Stimulated activated CD8-positive, alpha-beta memory T cell treated with anti-CD3 and anti-CD28 coated beads, Interleukin-4, amount 100 ng/mL, for 1 hour (primary cell): ENCODE measurements at places on chromosomes 16 and 17.

GRCh38 chr17:80160536-80160935, 9.3 kb upstream of the CARD14 start:
- DNase-seq, result no peak

- no peak for DNase-seq
These were observed 18.8 kb upstream of the LASP1NB start for GRCh38 chr17:38906460-38907228.

- no peak for DNase-seq
These were observed 27.7 kb downstream of the TBC1D3B start for GRCh38 chr17:36148559-36149295.

DNA sequence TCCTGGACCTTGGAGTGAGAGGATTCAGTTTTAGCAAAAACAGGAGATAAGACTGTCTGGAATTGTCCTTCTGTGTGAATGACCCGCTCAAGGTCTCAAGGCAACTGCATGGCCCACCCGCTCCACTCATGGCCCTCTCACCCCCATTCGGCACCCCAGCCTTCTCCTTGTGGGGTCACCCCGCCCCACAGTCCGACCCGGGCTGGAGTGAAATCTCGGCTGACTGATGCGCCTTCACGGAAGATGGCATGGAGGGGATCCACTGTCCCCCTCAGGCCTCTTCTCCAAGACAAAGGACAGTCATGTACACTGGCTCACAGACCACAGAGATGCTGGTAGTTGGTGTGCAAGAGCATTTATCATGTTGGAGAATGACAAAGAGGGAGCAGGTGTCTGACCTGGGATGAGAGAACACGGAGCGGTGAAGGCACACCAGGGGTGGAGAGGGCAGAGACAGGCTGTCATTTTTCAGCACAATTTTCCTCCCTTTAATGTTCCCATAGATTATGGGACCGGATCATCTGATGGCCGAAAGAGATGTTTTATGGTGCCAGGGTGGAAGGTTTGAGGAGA, 391.9 kb upstream of the TNRC6C start:
- DNase-seq, result no peak

DNA sequence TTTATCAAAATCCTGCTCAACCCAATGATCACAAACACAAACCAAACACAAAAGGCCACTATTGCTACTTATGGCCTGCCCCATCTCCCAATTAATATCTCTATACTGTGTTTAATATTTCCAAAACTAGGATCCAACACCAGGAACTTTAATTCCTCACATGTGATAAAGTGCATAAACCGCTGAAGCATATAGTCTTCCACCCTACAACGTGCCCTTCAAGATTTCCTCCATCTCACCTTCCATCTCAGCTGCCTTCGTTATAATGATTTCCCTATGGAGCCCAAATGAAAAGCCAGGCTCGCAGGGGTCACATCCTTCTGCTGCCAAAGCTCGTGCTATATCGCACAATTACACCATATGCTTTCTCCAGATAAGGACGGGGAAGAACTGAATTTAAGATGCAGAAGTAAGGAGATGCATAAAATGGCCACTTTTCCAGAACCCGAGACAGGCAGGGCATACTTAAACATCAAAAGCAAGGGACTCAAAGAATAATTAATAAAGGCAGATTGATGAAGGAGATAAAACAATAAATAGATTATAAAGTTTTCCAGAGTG, 1.8 kb downstream of the MYH10 start:
- DNase-seq, result no peak

DNA sequence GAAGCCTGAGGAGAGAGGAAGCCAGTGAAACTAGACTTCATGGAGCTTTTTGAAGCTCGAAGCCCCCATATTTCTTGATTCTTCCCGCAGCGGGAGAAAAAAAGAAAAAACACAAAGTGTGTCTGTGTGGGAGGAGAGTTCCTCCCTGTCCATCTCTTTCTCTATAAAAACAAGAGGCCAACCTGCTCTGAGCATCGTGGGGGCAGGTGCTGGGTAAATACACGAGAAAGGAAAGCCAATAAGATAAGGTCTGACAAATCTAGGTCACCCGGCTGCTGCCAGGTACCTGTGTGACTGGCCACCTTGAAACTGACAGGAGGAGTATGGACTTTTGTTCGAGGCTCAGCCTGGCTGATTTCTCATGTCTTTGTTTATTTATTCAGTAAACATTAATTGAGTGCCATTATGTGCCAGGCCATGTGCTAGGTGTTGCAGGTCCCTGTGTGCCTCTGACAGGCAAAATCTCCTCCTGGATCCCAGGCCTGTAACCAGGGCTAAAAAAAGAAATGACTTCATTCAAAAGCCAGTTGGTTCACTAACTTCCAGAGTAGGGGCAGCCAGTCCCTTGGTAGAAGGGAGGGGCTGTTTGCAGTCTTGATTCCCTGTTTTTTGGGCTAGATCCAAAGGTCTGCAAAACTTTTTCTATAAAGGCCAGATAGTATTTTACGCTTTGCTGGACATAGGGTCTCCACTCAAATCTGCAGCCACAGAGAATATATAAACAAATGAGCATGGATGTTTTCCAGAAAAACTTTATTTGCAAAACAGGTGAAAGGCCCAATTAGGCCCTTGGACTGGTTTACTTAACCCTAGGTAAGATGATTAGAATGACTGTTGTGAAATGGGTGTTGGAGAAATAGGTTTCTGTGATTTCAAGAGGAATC, 35.6 kb downstream of the YPEL2 start:
- DNase-seq, result no peak

- DNase-seq, result no peak
These were observed 13.5 kb upstream of the PRKAR1A start for GRCh38 chr17:68498479-68499326.

- no peak for DNase-seq
These were observed 40.6 kb upstream of the CPNE2 start for GRCh38 chr16:57051696-57052228.

- no peak for DNase-seq
These were observed 56.6 kb downstream of the VAC14 start for GRCh38 chr16:70744366-70744765.

- DNase-seq, result no peak
These were observed 50.3 kb downstream of the METRNL start for GRCh38 chr17:83129676-83130075.
